ENCODE measurements at places on chromosomes 6 and 20. TPM values are rescaled to one million over a fixed set of nuclear protein-coding genes. Genes with fewer than 3 reads are reported as not detected.

Gene AGER
- 14.9 TPM for polyA plus RNA-seq

DNA sequence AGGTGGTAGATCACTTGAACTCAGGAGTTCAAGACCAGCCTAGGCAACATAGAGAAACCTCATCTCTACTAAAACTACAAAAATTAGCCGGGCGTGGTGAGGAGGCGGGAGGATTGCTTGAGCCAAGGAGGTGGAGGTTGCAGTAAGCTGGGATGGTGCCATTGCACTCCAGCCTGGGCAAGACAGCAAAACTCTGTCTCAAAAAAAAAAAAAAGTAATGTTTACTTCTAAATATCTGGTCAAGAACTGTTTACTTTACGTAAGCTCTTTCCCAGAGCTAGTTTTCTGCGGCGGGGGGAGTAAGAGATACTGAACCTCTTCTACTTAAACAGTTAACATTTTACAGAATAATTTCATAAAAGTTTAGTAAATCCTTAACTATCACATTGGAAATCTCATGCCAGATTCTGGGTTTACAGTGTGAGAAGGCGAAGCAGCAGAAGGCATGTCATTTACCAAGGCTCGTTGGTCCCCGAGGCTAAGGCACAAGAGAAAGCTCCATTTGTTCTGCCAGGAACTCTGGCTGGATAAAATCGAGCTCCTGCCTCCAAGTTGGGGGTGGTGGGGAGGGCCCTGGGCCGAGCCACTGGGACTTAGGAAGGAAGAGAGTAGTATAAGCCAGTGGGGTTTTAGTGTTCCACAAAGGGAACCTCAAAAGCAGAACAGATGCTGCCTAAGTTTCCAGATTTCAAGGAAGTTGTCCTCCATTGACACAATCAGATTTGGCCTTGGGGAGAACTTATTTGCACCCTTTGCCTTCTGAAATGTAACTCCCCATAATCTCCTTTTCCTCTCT lies 41.7 kb downstream of the ARFGEF2 start:
- no peaks in the 10 kb centered on the region for H3K4me1 ChIP-seq
- peaks cover 55% of the 10 kb centered on the region for H3K36me3 ChIP-seq
- H3K27ac ChIP-seq: no peak overlapping the region

Gene UCKL1
- 54.2 TPM for polyA plus RNA-seq

- H3K4me1 ChIP-seq: no peaks in the 10 kb centered on the region
- H3K4me3 ChIP-seq: no peak overlapping the region
- no peak for DNase-seq
- no peaks in the 10 kb centered on the region for H3K27me3 ChIP-seq
These were observed 26.8 kb upstream of the MMP24 start for GRCh38 chr20:35199740-35200139.

DNA sequence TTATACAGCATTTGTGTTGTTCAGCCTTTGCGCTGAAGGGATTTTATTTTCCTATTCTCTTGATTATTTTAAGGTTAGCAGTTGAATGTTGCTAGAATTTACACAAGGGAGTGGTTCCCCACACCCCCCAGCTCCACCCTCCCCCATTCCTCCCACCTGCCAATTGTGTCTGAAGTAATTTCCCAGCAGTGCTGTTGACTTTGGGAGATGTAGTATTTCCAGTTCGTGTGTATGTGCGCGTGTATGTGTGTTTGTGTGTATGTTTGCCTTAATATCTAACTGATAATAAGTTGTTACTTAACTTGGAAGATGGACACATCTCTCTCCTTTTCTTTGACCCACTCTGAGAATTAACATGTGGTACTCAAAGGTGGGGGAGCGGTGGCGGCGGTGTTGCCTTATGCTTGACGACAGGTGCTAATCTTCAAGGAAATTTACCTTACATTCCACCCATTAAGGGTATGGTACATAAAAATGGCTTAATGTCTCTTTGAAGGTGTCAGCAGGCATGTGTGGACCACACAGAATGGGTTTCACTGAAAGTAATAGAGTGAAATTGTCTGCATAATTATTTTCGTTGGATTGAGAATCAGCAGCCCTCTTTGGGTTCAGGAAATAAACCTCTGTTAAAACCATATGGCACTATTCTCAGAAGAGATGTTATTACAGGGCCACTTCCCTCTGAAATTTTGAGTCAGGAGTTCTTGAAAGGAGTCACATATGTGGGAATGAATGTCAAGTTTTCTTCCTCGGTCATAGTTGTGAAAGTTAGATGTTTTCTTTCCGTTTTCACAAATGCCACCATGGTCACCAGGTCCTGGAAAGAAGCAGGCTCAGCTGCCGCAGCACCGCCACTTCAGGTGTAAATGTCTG lies 95.6 kb upstream of the SUPT3H start:
- H3K36me3 ChIP-seq: no peaks in the 10 kb centered on the region
- no peaks in the 10 kb centered on the region for H3K27me3 ChIP-seq
- DNase-seq: peak; percentile 20
- no peak overlapping the region for H3K27ac ChIP-seq
- H3K4me1 ChIP-seq: no peaks in the 10 kb centered on the region

DNA sequence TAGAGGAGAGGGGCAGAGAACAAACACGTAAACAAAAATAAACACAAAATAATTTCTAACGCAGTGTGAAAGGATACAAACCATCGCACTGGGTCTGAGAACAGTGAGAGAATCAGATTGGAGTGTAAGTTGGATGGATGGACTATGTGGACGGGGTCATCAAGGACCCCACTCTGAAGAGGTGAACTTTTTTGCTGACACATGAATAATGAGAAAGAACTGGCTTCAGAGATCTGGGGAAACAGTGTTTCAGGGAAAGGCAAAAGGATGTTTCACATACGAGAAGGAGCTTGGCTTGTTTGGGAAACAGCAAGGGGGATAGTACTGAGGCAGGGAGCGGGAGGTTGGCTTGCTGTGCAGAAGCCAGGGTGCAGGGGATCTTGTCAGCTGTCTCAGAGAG lies 295.4 kb downstream of the ZNF217 start:
- H3K27ac ChIP-seq: no peak overlapping the region
- no peak for DNase-seq
- H3K4me3 ChIP-seq: no peak overlapping the region
- no peaks in the 10 kb centered on the region for H3K36me3 ChIP-seq

Gene ZKSCAN3
- 5.4 TPM for polyA plus RNA-seq

DNA sequence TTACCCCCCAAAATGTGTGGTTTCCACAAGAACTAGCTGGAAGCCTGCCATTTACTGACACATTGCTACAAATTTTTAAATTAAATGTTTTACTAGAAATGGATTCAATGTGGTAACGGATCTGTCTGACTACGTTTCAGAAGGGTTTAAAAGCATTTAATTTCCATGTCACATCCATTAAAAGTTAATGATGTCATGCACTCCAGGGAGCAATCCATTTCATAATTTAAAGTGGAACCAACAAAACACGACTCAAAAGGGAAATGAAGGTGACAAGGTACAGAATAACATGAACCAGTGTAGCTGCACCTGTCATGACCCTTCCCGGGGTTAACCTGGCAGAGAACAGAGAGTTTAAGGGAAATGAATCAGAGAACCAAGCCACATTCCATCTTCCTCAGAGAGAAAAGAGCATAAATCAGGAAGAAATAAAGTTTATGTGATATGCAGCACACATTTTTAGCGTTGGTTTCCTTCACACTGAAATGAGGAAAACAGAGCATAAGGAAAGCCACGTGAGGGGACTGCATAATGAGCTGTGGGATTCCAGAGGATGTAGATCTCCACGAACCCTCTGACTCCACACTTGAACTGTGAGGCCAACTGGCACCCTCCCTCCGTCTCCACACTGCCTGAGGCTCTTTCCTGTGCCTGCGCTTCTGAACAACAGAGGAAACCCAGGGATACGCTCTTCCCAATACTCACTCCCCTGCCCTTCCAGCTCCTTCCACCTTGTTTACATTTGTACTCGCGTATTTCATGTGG lies 170.3 kb upstream of the AHI1 start:
- H3K27ac ChIP-seq: no peak overlapping the region
- no peak for DNase-seq
- H3K27me3 ChIP-seq: no peaks in the 10 kb centered on the region
- no peaks in the 10 kb centered on the region for H3K36me3 ChIP-seq
- no peaks in the 10 kb centered on the region for H3K4me1 ChIP-seq
- no peak overlapping the region for H3K4me3 ChIP-seq

Gene SPATS1
- not detected for polyA plus RNA-seq

Gene BRPF3
- polyA plus RNA-seq: 52.3 TPM

DNA sequence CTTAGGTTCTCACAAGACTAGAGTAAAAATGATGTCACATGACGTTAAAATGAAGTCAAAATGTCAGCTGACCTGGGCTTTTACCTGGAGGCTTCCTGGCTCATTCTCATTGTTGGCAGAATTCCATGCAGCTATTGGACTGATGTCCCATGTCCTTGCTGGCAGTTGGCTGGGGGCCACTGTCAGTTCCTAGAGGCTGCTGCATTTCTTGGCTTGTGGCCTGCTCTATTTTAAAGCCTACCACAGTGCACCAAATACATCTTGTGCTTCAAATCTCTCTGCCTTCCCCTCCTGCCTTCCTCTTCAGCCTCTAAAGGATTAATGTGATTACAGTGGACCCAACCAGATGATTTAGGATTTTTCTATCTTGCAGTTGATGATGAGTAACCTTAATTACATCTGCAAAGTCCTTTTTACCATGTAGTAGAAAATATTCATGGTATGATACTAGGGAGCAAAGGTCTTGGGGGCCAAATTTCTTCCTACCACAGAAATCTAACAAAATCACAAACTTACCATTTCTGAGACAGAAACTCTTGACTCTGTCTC lies 81.9 kb downstream of the FIG4 start:
- no peaks in the 10 kb centered on the region for H3K4me1 ChIP-seq
- H3K4me3 ChIP-seq: no peak overlapping the region
- H3K36me3 ChIP-seq: peaks cover 11% of the 10 kb centered on the region
- no peak for DNase-seq
- no peak overlapping the region for H3K27ac ChIP-seq

Gene MLIP
- polyA plus RNA-seq: 0.66 TPM

- H3K36me3 ChIP-seq: no peaks in the 10 kb centered on the region
- DNase-seq: peak; percentile 96
- peak overlapping the region; percentile 90 for H3K27ac ChIP-seq
These were observed 7.8 kb downstream of the ADTRP start for GRCh38 chr6:11770546-11771466.

Gene F13A1
- polyA plus RNA-seq: 24.2 TPM

DNA sequence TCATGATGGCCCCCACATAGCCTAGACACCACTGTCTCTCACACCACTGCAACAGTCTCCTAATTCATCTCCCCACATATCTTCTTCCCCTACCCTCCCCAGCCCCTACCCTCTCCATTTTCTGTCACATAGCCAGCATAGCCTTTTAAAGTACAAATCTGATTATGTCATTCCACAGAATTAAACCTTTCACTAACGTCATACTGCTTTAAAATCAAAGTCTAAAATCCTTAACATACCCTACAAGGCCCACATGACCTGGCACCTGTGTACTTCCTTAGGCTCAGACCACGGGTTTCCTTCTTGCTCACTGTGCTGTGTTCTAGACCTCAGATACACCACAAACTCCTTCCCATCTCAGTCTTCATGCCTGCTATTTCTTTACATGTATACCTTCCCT lies 5.9 kb downstream of the OSTM1 start:
- H3K27ac ChIP-seq: no peak overlapping the region
- DNase-seq: no peak
- H3K27me3 ChIP-seq: no peaks in the 10 kb centered on the region
- H3K4me3 ChIP-seq: no peak overlapping the region

GRCh38 chr20:45823949-45824835 lies 2.9 kb downstream of the TNNC2 start:
- DNase-seq: peak; percentile 61
- H3K36me3 ChIP-seq: no peaks in the 10 kb centered on the region
- H3K27ac ChIP-seq: no peak overlapping the region
- H3K4me3 ChIP-seq: peak overlapping the region; percentile 27
- H3K27me3 ChIP-seq: peaks cover 21% of the 10 kb centered on the region
- peaks cover 19% of the 10 kb centered on the region for H3K4me1 ChIP-seq

- no peak overlapping the region for H3K4me3 ChIP-seq
- H3K4me1 ChIP-seq: no peaks in the 10 kb centered on the region
- no peaks in the 10 kb centered on the region for H3K36me3 ChIP-seq
These were observed 78.9 kb downstream of the FAM217A start for GRCh38 chr6:3999800-4000661.
